ENCODE measurements at places on chromosomes 6 and 20. TPM values are rescaled to one million over a fixed set of nuclear protein-coding genes. Genes with fewer than 3 reads are reported as not detected.
A peak's percentile ranks its signal among the peaks of the same experiment; 100 is the strongest.

DNA sequence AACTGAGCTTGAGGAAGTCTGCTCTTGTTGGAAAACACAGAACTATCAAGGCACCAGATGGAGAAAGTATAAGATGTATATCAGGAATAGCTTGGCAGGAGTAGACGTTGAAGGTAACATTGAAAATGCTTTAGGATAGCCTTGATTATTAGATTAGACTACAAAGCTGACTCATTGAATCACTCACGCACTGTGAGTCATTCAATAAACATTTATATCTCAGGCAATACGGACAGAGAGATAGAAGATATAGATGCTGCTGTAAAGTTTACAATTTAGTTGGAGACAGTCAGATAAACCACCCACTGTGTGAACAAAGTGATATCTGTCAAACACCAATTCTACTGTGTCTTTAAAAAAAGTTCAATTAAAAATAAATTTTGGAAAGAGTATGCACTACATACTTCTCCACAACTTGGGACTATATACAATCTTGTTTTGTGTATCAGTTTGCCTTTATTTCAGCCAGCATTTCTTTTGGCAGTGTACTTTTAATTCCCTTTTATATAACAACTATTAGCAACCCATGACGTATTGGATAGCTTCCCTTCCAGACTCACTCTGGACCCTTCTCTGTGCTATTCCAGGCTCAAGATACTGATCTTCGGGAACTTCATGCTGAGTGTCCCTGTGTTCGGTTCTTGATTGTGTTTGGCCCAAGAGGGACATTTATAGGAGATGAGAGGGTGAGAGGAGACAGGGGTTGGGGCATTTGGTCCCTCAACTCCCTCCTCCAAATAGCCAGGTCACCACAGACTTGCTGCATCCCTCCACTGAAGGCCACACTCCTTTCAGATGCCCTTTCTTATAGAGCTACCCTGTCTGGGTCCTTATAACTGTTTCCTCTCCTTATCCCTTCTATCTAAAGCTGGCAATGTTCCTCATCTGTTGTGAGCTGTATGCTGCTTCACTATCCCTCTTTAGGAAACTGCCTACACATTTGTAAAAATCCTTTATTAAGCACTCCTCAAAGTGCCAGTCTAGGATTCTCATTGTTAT, 176.6 kb upstream of the PTPRK start:
- no peaks in the 10 kb centered on the region for H3K4me1 ChIP-seq
- no peak overlapping the region for H3K27ac ChIP-seq
- H3K27me3 ChIP-seq, result no peaks in the 10 kb centered on the region
- no peaks in the 10 kb centered on the region for H3K36me3 ChIP-seq
- DNase-seq, result no peak
- no peak overlapping the region for H3K4me3 ChIP-seq

GRCh38 chr6:123896869-123897268, 93.2 kb downstream of the NKAIN2 start:
- no peak overlapping the region for H3K27ac ChIP-seq
- H3K4me3 ChIP-seq, result no peak overlapping the region
- H3K4me1 ChIP-seq, result no peaks in the 10 kb centered on the region
- DNase-seq, result no peak
- no peaks in the 10 kb centered on the region for H3K36me3 ChIP-seq

- H3K27ac ChIP-seq, result no peak overlapping the region
- no peak overlapping the region for H3K4me3 ChIP-seq
- H3K36me3 ChIP-seq, result no peaks in the 10 kb centered on the region
- H3K27me3 ChIP-seq, result peaks cover 12% of the 10 kb centered on the region
- no peak for DNase-seq
- H3K4me1 ChIP-seq, result no peaks in the 10 kb centered on the region
These were observed 11.6 kb upstream of the HLA-G start for GRCh38 chr6:29816030-29816429.

DNA sequence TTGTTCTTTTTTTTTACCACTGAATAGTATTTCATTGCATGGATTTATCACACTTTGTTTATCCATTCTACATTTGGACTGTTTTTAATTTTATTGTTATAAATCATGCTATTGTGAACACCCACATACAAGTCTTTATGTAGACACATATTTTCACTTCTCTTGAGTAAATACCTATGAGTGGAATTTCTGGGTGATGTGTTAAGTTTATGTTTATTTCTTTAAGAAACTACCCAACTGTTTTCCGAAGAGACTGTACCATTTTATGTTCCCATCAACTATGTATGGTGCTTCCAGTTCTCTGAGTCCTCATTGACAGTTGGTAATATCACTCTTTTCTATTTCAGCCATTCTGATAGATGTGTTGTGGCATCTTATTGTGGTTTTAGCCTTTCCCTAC, 54.0 kb downstream of the RIN2 start:
- DNase-seq, result no peak
- peaks cover 48% of the 10 kb centered on the region for H3K4me1 ChIP-seq
- no peak overlapping the region for H3K27ac ChIP-seq
- no peak overlapping the region for H3K4me3 ChIP-seq
- no peaks in the 10 kb centered on the region for H3K27me3 ChIP-seq

DNA sequence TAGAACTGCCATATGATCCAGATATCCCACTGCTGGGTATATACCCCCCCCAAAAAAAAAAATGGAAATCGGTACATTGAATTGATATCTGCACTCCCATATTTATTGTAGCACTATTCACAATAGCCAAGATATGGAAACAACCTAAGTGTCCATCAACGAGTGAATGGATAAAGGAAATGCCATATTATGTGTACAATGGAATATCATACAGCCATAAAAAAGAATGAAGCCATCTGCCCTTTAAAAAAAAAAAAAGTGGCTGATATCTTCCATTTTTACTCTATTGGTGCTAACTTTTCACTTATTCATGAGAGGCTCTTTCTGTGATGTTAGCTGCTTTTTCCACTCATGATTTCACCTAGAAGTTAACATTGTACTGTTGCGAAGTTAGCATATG, 156.5 kb downstream of the REV3L start:
- H3K4me1 ChIP-seq, result no peaks in the 10 kb centered on the region
- no peaks in the 10 kb centered on the region for H3K36me3 ChIP-seq
- DNase-seq, result no peak
- no peak overlapping the region for H3K27ac ChIP-seq
- no peaks in the 10 kb centered on the region for H3K27me3 ChIP-seq
- no peak overlapping the region for H3K4me3 ChIP-seq

DNA sequence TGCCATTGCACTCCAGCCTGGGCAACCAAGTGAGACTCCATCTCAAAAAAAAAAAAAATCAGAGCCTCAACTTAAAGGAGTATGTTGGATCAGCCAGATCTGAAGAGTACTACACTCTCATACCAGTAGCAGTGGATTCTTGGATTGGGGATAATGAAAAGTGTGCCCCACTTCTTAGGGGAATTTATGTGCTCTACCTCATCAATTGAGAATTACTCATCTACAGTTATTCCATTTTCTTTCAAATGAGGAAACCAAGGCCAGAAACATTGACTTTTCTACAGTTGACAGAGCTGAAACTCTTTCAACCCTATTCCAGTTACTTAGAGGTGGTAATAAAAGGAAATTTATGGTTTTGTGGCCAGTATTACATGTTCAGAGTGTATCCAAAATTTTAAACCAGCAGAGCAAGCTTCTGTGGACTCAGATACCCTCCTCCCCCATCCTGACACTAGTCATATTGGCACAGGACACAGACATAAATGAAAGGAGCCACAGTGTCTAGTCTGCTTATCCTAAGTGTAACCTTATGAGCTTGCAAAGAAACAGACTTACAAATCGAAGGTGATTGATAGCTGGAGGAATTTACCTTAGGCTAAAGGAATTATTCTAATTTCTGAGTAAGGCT, 51.2 kb downstream of the ORC3 start:
- H3K36me3 ChIP-seq, result no peaks in the 10 kb centered on the region
- no peaks in the 10 kb centered on the region for H3K27me3 ChIP-seq
- no peak overlapping the region for H3K4me3 ChIP-seq
- DNase-seq, result no peak
- no peaks in the 10 kb centered on the region for H3K4me1 ChIP-seq
- no peak overlapping the region for H3K27ac ChIP-seq

DNA sequence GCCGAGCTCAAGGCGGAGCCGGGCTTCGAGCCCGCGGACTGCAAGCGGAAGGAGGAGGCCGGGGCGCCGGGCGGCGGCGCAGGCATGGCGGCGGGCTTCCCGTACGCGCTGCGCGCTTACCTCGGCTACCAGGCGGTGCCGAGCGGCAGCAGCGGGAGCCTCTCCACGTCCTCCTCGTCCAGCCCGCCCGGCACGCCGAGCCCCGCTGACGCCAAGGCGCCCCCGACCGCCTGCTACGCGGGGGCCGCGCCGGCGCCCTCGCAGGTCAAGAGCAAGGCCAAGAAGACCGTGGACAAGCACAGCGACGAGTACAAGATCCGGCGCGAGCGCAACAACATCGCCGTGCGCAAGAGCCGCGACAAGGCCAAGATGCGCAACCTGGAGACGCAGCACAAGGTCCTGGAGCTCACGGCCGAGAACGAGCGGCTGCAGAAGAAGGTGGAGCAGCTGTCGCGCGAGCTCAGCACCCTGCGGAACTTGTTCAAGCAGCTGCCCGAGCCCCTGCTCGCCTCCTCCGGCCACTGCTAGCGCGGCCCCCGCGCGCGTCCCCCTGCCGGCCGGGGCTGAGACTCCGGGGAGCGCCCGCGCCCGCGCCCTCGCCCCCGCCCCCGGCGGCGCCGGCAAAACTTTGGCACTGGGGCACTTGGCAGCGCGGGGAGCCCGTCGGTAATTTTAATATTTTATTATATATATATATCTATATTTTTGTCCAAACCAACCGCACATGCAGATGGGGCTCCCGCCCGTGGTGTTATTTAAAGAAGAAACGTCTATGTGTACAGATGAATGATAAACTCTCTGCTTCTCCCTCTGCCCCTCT, 1.1 kb downstream of the CEBPB start:
- H3K4me3 ChIP-seq, result peak overlapping the region; percentile 96
- no peaks in the 10 kb centered on the region for H3K36me3 ChIP-seq
- no peak for DNase-seq
- peak overlapping the region; percentile 96 for H3K27ac ChIP-seq

TSPO2 gene
- total RNA-seq, result not detected

DNA sequence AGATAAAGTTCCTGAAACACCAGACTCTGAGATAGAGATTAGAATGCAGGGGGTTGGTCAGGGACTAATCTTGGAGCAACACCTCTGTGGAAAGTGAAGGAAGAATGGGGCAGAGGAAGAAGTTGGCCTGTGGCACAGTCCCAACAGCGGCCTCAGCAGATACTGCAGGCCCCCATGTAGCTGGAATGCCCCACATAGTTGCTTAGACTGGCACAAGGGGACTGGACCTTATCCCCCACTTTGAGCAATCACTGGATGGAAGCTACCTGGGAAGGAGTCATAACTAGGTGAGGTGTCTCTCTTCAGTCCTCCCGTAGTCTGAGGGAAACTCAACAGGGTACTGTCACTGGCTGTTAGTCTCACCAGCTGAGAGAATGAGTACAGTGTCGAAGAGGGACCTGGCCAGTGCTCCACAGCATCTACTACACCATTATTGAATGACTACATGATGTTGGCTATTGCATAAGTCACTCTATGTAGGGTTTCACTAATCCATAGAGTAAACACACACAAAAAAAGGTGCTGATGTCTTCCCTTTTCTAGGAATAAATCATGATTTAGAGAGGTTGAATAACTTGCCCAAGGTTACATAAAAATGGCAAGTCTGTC, 47.5 kb downstream of the ADGRG6 start:
- DNase-seq, result no peak
- no peaks in the 10 kb centered on the region for H3K4me1 ChIP-seq
- H3K27ac ChIP-seq, result no peak overlapping the region
- H3K27me3 ChIP-seq, result no peaks in the 10 kb centered on the region
- H3K4me3 ChIP-seq, result no peak overlapping the region

DNA sequence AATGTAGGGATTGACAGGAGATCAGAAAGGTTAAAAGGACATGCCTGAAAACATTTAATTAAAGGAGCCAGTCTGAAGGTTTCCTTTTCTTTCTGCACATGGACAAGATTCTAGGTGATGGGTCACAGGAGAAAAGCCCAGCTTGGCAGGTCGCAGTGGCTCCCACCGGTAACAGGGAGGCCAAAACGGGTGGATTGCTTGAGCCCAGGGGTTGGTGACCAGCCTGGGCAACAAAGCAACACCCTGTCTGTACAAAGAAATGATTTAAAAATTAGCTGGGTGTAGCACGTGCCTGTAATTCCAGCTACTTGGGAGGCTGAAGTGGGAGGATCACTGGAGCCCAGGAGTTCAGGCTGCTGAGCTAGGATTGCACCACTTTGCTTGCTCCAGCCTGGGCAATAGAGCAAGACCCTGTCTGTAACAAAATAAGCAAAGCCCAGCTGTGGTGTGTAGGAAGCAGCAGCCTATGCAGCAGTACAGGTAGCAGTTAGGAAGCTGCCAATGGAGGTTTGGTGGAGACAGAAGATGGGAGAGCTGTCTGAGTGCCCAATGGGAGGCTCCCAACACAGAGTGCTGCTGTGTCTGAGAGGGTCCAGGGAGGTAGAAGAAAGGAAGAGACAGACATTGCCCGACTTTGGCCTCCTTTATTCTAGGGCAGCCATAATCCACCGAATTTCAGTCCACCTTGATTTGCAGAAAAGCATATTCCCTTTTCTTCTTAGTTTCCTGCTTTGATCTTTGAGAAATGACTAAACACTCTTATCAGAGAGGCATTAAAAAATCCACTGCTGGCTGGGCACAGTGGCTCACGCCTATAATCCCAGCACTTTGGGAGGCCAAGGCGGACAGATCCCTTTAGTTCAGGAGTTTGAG, 7.1 kb upstream of the AP5S1 start:
- DNase-seq, result no peak
- H3K36me3 ChIP-seq, result no peaks in the 10 kb centered on the region
- no peak overlapping the region for H3K27ac ChIP-seq
- H3K27me3 ChIP-seq, result no peaks in the 10 kb centered on the region

GRCh38 chr20:10679269-10679668, 5.5 kb upstream of the JAG1 start:
- H3K4me3 ChIP-seq, result no peak overlapping the region
- no peaks in the 10 kb centered on the region for H3K36me3 ChIP-seq
- H3K4me1 ChIP-seq, result peaks cover 11% of the 10 kb centered on the region
- DNase-seq, result no peak
- H3K27me3 ChIP-seq, result no peaks in the 10 kb centered on the region

- DNase-seq, result no peak
- no peaks in the 10 kb centered on the region for H3K27me3 ChIP-seq
- H3K4me3 ChIP-seq, result peak overlapping the region; percentile 89
- H3K27ac ChIP-seq, result peak overlapping the region; percentile 94
These were observed 1.8 kb downstream of the WRNIP1 start for GRCh38 chr6:2766767-2767656.

OR2H1 gene
- not detected for total RNA-seq

Data from heart right ventricle (tissue), 16 donors.